ENCODE measurements at places on chromosomes 12 and 14.

DNA sequence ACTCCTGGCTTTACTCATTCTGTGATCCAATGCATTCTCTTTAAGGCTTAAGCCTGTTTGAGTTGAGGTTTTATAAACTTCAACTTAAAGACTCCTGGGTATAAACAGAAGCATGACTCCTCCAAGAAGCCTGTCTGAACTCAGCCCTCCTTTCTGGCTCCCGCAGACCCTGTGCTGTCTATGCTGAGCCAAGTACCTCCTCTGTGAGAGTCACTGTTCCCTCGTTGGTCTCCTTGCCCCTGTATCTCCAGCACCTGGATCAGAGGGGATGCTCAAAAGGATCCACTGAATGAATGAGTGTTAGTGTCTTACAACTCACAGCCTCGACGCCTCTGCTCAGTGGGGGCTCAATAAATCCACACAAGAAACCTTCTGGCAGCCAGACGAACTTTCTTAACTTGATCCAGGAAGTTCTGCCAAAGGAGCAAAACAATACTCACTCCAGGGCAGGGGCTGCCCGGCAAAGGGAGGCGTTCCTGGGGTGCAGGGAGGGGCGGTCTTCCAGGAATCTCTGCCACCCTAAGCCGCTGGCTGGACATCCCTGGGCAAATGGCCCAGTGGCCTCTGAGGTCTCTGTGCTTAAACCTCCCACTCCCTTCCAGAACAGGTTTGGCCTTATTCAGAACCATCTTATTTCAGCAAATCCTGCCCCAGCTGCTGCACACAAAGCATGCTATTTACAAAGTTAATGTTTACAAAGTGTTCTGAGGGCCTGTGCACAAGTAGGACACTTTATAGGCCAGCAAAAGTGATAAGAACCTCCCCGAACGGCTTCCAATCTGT lies 32.9 kb downstream of the MAP1LC3B2 start:
- no peak for DNase-seq

DNA sequence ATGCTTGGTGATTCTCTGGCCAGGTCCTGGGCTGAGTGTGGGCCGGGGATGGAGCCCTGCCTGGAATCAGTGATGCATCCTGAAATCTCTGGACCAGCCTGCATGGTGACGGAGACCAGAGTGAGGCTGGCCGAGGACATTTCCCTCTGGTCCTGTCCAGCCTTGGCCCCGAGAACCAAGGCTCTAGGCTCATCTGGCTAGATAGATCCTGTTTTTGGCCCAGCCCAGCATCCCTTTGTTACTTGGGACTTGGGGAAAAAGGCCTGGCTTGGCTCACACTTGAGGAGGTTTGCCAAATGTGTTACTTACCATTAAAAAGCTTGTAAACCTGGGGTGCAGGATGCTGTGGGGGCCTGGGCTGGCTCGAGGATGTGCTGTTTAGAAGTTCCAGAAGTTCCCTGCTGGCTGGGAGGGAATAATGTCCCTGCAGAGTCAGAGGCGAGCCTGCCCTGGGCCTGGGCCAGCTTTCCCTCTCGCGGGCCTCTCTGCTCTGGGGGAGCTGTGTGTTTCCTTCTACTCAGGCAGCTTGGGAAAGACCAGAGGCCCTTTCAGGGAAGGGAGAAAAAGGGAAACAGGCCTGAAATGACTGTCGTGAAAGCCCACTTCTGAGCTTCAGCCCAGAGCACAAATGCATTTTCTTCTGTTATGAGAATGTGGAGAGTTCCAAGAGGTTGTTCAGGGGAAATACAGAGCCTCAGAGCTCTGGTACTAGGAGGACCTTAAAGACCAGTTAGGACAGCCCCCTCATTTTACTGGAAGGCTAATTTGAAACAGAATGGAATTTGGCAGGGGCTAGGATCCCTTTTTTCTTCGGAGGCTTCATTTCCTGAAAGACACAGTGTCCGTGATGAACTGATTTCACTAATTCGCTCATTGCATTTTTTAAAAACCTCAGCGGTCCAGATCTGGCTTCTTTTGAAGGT lies 47.2 kb upstream of the CTDSP2 start:
- no peak for DNase-seq

DNA sequence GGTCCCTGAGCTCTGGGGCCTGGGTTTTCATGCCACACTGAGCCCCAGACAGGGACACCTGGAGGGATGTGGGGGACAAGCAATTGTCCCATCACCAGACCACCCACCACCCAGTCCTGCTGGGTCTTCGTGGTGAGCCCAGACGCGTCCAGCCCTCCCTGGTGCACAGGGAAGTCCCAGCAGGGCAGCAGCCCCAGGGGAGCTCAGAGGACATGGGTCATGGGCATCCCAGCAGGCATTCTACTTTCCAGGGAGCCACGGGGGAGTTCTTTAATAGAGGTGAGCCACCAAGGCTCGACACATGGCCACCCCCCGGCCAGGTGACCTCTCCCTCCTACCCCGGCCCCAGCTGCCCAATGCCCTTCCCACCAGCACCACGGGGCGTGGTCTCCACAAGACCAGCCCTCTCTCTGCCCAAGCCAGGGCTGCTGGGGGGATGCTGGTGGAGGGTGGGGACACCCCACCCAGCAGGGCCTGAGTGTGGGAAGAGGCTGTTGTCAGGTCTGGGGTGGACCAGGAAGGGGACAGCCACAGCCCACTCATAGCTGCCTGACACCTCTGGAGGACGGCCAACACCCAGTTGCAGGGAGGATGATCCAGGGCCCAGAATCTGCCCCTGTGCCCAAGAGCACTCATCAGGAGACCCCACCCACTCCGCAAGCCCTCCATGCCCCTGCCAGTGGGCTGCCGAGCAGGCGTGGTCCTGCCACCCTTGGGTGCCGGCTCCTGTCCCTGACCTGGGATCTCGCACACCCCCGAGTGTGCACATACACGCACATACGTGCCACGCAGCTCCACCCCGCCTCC lies 14.1 kb downstream of the AKT1 start:
- no peak for DNase-seq

GRCh38 chr14:89093083-89093730 lies 268.8 kb downstream of the TTC8 start:
- DNase-seq, result no peak

DNA sequence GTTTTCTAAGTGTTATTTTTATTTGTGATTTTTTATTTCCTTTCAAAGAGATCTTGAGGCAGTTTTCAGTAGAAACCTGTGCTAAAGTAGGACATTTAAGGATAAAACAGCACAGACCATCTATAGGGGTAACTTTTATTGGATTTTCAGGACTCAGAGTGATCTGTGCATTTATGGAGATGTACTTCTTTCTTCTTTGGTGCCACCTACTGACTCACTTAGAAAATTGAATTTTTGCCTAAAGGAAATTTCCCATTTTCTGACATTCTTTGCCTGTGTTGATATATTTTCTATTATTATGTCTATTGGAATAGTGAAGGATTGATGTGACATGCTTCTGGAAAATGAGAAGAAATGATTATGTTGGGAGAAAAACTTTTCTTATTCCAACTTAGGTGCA lies 113.0 kb downstream of the UNC79 start:
- DNase-seq, result no peak

DNA sequence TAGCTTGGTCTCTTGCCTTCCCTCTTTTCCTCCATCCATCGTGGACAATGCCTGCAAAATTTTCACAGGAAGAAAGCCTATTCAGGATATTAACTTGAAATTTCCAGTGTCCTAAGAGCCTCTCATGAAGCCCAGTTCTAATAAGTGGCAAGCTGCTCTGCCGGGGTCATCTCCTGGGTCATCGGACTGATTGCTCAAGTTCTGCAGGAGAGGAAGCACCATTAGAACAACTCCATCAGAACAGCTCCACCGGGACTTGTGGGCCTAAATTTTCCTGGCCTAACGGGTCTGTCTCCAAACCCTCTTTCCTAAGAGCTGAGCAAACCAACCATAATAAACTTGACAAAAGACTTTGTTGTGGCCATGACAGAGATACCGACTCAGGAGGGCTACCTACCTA lies 13.9 kb downstream of the ERG28 start:
- no peak for DNase-seq

- DNase-seq, result no peak
These were observed 46.2 kb downstream of the RPH3A start for GRCh38 chr12:112837629-112838197.

GRCh38 chr14:89013698-89014568 lies 189.5 kb downstream of the TTC8 start:
- DNase-seq, result no peak

- no peak for DNase-seq
These were observed 3.3 kb downstream of the LRIG3 start for GRCh38 chr12:58916921-58917511.

DNA sequence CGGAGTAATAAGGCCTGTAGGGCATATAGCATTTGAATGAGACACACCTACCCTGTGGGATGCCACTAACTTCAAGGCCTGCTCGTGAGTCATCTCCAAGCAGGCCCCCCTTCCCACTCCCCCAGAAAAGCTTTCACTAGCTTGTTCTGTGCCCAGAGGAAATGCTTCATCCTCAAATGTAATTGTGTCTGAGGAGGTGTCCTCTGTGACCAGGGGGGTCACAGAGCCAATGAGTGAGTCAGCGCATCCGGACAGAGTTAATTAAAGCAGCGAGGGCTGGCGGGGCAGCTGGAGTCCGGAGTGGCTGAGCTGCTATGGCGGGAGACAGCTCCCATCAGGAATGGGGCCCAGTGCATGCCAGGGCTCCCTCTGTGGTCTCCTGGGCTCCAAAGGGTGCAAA lies 27.0 kb upstream of the ESRRB start:
- no peak for DNase-seq

DNA sequence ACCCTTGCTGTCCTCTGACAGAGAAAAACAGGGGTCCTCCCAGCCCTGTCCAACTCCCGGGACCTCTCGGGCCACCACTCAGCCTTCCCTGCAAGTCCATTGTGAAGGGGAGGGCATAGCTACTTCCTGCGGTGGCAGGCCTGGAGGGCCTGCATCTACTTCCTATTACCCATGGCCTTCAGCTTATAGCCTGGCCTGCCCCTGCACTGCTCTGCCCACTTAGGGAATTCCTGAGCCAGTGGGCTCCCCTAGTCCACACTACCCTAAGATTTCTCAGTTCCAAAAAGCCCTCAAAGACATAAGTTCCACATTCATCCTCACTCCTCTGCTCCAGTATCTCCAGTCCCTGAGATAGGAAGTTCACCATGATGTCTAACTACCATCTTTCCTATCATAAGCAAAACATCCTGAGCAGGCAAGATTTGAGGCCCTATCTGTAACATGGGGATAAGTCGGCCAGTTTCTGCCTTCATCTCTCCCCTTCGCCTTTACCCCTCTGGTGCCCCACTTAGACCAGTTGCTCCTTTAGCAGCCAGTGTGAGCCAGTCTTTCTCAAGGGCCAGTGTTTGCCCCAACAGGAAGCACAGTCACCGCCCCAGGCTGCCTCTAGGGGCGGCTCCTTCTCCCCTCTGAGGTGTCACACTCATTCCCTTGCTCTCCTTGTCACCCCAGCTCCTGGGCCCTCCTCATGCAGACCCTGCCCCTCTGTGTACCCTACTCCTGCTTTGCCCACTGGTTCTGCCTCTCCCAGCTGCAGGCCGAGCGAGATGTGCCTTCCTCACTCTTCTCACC lies 10.9 kb downstream of the HDAC7 start:
- DNase-seq, result peak; percentile 61

DNA sequence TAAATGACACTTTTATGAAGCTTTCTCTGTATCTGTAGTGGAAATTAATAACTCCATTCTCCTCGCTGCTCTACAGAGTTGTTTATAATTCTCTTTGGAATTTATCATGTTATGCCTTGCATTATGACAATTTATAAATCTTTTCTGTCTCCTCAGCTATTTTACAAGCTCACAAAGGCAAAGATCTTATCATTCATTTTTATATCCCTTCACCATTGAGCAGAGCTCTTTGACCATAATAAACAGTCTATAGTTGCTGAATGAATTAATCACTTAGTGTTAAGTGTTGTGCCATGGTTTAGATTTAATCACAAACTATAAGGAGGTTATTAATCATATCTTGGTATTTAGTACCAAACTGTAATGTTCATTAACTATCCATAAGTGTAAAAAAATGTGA lies 126.4 kb downstream of the NAV3 start:
- no peak for DNase-seq

GRCh38 chr14:87041290-87042020 lies 951.5 kb downstream of the GALC start:
- no peak for DNase-seq

DNA sequence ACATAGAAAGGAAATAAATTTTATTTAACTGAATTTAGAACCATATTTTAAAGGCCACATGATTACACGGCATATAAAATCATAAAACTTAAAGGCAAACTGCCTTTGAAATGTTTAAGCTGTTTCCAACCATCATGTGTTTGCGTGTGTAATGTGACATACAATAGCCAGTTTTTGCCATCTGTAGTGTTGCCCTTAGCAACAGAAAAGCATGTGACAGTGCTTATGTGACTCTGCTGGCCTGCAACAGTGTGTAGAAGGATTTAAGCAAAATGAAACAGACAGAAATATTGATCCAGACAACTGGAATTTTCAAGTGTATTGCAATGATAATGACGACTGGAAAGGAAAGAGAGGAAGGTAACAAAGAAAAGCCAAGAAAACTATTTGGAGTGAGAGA lies 49.5 kb downstream of the TSPAN19 start:
- no peak for DNase-seq
